ENCODE measurements at places on chromosomes 7 and 10. TPM values are rescaled to one million over a fixed set of nuclear protein-coding genes. Genes with fewer than 3 reads are reported as not detected.

- DNase-seq, result no peak
Measured at GRCh38 chr7:12584930-12585329, 14.4 kb downstream of the SCIN start.

GRCh38 chr10:94645285-94645684, 38.2 kb upstream of the CYP2C18 start:
- no peak for DNase-seq

GRCh38 chr7:127901895-127902703, 129.1 kb downstream of the LRRC4 start:
- DNase-seq, result no peak

GRCh38 chr7:1720326-1720725, 50.2 kb downstream of the ELFN1 start:
- DNase-seq, result no peak

GRCh38 chr10:9858816-9859215, 1158.9 kb upstream of the CELF2 start:
- DNase-seq, result no peak

- DNase-seq, result no peak
Measured at GRCh38 chr7:96418581-96418980, 96.7 kb upstream of the SLC25A13 start.

GRCh38 chr10:122487174-122487765, 25.9 kb downstream of the HTRA1 start:
- no peak for DNase-seq

GRCh38 chr7:67566101-67566500, 569.5 kb downstream of the TYW1 start:
- no peak for DNase-seq

DNA sequence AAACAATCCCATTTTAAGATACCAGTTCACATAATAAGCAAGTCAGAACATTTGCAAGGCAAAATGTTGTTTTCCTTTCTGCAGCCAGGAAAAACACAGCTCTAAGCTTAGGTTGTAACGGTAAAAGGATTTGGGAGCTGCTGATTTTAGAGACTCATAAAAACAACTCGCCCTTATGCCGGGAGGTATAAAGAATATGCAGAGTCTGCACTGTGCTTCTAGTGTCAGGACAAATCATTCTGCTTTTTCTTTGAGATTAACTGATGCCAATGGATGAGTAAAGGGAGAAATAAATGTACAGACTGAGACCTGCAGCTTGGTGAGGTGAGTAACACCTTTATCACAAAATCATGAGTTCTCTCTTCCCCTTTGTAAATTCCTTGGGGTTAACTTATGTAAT, 2.0 kb upstream of the SFR1 start:
- peak; percentile 8 for DNase-seq

DNA sequence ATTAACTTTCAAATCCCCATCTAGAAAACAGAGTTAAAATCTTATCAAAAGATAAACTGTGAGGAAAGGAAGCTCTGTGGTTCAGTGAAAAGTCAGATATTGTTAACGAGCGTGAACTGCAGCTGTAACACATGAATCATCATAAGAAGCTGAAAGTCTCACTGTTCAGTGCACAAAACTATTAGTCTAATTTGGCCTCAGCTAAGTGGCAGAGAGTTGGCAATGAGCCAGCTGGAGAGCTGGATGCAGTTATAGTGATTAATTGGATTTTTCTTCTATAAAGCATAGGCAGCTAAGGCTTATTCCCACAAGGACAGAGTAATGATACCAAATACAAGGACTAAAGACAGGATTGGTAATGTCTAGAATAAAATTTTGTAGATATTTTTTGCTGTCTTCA, 101.1 kb upstream of the ABCB5 start:
- peak; percentile 44 for DNase-seq

DNA sequence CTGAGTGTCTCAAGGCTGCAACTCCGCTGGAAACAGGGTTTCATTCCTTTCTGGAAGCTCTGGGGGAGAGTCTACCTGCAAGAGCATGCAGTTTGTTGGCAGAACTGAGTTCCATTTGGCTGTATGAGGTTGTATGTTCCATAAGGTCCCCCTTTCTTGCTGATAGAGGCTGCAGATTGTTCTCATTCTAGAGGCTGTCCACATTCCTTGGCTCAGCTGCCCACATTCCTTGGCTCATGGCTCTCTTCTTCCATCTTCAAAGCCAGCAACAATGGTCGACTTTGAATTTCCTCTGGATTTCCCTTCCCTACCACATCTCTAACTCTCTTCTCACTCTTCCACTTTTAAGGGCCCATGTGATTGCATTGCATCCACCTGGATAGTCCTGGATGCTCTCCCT, 147.3 kb upstream of the CDCA7L start:
- DNase-seq, result no peak

DNA sequence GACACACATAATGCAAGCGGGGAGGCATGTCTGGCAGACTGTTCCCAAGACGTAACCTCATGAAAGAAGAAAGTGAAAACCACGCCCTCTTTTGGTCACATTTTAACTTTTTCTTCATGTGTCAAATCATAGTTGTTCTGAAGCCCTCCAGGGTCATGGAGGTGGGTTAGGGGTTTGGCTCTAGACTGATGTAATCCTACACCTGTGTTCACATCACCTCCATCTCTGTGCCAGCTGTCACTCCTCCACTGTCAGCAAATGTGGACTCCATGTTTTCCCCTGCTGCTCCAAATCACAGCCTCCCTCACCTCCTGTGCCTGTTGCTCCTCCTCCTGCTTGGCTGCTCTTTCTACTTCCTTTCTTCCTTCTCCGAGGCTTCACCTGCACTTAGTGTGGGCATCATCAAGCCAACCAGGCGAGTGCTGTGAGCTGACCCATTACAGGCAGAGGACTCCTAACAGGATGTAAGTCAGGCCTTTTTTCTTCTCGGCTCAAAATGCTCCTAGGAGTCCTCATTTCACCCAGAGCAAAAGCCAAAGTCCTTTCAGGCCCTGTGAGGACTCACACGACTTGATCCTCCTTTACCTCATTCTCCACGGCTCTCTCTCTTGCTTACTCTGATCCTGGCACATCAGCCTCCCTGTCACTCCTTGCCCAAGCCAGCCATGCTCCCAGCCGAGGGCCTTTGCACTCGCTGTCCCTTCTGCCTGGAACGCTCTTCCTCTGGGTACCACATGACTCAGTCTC, 66.4 kb upstream of the IFRD1 start:
- DNase-seq, result no peak

- no peak for DNase-seq
Measured at GRCh38 chr10:10797513-10797912, 220.2 kb upstream of the CELF2 start.

GRCh38 chr7:112410092-112410491, 40.2 kb upstream of the IFRD1 start:
- no peak for DNase-seq

- no peak for DNase-seq
Measured at GRCh38 chr10:6843481-6843881, 263.4 kb upstream of the PRKCQ start.

GRCh38 chr7:99499371-99499720, 735 bp downstream of the ZNF394 start:
- no peak for DNase-seq

DNA sequence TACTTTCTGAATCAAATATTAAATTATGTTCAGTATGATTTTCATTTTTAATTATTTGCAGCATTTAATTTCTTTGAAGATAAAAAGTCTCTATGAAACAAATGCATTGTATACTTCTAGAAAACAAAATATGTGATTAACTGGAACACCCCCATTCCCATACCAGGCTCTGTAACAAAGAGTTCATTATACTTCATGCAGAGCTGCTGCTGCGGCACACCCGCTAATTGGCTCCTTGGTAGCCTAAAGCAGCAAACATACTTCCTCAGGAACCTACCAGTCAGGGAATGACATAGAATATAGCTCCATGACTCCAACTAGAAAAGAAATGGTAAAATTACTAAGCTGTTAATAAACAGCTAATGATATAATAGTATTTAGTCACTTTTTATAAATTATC, 19.3 kb downstream of the RAB11FIP2 start:
- no peak for DNase-seq

GRCh38 chr7:150432915-150433892, 17.2 kb upstream of the GIMAP8 start:
- DNase-seq, result no peak

DNA sequence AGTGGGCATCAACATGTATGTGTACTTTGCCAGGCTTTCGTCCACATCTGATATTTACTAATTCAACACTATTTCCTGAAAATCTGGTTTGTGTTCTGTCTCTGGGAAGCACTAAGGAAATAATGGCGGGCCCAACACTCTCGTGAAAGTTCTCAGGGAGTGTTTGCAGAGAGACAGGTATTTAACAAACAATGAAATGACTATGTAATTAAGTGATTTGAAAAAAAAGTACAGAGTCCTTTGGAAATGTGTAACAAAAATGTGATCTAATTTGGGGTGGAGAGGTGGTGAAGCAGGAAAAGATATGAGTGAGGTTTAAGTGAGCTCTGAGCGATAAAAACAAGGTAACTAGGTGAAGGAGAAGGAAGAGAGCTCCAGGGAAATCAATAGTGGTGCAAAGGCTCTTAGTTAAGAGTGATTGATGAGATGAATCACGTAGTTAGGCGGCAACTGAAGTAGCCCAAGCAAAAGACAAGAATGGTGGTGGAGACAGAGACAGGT, 95.3 kb upstream of the DNAJB12 start:
- peak; percentile 25 for DNase-seq

DNA sequence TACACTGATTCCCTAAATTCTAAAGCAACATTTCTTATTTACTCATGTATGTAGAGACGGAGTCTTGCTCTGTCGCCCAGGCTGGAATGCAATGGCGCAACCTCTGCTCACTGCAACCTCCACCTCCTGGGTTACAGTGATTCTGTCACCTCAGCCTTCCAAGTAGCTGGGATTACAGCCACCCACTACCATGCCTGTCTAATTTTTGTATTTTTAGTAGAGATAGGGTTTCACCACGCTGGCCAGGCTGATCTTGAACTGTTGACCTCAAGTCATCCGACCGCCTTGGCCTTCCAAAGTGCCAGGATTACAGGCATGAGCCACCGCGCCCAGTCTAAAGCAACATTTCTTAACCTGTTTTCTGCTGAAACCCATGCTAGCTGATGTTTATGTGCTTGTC, 227.6 kb upstream of the PLXDC2 start:
- no peak for DNase-seq

- DNase-seq, result no peak
Measured at GRCh38 chr10:7833210-7833609, 14.9 kb downstream of the TAF3 start.

GRCh38 chr10:91360461-91360860, 49.7 kb upstream of the HECTD2 start:
- DNase-seq, result no peak

DNA sequence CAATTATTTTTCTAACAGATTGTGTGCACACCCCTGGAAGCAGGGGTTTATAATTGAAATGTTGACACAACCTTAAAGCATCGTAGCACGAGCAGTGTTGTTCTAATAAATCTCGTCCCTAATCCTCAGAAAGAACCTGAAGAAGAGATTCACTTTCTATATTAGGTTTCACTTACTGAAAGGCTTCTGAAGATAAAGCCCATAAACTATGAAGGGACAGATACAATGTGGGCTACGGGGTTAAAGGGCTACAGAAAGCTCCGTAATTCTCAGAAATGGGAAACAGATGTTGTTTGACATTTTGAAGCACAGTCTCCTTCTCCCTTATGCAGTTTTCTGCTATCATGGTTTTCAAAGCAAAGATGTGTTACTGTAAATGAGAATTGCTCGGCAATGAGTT, 479.6 kb downstream of the GATA3 start:
- no peak for DNase-seq

DNA sequence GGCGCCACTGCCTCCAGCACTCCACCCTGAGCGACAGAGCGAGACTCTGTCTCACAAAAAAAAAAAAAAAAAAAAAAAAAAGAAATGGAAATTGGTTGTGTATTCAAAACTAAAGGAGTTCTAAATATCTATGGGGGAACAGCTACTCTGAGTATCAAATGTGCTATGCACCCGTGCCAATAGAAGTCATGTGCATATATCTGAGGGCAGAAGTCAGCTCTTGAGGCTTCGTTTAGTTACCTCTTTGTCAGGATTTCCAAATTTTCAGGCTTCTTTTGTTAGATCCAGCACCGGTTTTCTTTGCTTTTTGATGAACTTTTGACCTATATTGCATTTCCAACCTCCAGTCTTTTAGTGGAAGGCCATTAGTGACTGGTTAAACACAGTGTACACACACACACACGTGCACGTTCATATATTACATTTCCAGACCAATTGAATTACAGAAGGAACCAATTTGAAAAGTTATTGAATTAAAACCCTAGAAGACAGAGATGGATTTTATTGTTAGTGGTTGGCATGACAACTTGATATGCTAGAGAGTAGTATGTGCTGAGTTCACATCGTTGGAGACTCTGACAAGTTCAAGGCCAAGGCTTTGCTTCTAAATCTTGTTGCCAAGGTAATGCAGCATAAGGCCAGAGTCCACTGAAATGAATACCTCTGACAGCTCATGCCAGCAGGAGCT, 33.1 kb upstream of the ADD3 start:
- DNase-seq, result peak; percentile 76

DNA sequence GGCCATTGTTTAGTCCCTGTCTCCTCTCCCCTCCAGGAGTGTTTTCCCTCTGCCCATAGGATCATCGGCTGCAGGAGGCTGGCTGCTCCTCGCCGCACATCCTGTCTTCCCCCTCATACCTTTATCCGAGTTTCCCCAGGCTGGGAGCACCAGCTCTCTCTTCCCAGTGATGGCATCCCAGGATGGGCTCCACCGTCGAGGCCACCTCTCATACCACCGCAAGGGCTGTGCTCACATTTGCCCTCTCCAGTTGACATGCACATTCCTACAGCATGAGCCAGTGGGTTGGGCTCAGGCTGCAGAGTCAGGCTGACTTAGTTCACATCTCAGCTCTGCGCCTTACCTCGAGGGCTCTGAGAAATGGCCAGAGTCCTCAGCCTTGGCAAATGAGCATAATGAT, 12.1 kb downstream of the HKDC1 start:
- peak; percentile 62 for DNase-seq

GRCh38 chr10:63698787-63699150, 177.6 kb downstream of the REEP3 start:
- no peak for DNase-seq

- DNase-seq, result no peak
Measured at GRCh38 chr10:13393640-13394039, 45.5 kb upstream of the SEPHS1 start.

GRCh38 chr7:85471740-85472139, 284.9 kb upstream of the SEMA3D start:
- no peak for DNase-seq

- no peak for DNase-seq
Measured at GRCh38 chr10:129120441-129120840, 346.6 kb upstream of the MGMT start.

Gene ADRA2A
- 1.9 TPM for total RNA-seq

Gene GRB10
- 51.0 TPM for total RNA-seq

Gene GIMAP5
- total RNA-seq, result 1.2 TPM

Gene PON1
- 37.4 TPM for total RNA-seq

Gene TMEM213
- total RNA-seq, result 0.03 TPM

Gene MYH16
- 0.13 TPM for total RNA-seq

Gene ARHGAP21
- 70.2 TPM for total RNA-seq

Gene NDUFA5
- 94.9 TPM for total RNA-seq

Gene FAM25G
- total RNA-seq, result not detected

Gene LLCFC1
- total RNA-seq, result not detected

Gene CCDC3
- 13.6 TPM for total RNA-seq

Gene PLAC9
- total RNA-seq, result 11.4 TPM

Data from hepatocyte (in vitro differentiated cells).